CD4-positive, alpha-beta T cell treated with Interleukin-6 at 100 ng/mL for 8 hours (primary cell): ENCODE measurements at places on chromosomes 2 and 18.

DNA sequence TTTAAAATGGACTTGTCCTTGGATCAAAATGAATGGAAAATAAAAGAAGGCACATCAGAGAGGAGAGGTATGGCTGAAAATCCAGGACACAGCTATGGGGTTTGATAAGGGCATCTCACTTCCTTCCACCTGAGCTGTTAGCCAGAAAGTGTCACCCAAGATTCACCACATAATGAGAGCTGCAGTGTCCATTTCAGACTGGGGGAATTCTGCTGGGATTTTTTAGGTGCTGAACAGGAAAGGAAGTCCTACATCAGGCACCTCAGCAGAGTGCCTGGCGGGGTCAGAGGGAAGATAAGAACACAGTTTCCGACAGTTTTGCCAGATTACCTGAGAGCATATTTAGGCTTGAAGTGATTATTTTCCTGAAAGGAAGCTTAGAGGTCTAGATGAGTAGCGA, 187.6 kb upstream of the HNMT start:
- DNase-seq = no peak

GRCh38 chr2:147560810-147561535, 283.9 kb upstream of the ACVR2A start:
- no peak for DNase-seq

DNA sequence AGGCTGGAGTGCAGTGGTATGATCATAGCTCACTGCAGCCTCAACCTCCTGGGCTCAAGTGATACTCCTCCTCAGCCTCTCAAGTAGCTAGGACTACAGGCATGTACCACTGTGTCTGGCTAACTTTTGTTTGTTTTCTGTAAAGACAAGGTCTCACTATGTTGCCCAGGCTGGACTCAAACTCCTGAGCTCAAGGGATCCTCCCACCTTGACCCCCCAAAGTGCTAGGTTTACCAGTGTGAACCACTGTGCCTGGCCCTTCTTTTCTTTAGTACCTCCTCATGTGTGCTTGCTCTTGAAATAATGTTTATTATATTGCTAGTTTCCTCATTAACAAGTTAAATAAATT, 19.0 kb upstream of the COBLL1 start:
- no peak for DNase-seq

DNA sequence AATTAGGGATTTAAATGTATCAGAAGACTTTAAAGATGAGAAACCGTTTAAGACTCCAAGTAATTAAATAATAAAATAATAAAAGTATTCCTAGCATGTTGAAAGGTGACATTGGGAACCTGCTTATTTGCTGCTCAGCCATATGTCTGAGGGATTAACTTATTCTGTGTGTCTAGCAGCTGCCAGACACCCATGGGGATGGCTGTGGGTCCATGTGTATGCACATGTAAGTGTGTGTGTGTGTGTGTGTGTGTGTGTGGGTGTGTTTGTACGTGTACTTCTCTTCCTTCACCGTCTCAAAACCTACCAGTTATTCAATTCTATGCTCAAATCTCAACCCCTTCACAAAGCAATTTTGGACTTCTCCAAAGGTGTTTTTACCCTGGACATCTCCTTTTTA, 124.5 kb downstream of the SETBP1 start:
- DNase-seq = no peak

DNA sequence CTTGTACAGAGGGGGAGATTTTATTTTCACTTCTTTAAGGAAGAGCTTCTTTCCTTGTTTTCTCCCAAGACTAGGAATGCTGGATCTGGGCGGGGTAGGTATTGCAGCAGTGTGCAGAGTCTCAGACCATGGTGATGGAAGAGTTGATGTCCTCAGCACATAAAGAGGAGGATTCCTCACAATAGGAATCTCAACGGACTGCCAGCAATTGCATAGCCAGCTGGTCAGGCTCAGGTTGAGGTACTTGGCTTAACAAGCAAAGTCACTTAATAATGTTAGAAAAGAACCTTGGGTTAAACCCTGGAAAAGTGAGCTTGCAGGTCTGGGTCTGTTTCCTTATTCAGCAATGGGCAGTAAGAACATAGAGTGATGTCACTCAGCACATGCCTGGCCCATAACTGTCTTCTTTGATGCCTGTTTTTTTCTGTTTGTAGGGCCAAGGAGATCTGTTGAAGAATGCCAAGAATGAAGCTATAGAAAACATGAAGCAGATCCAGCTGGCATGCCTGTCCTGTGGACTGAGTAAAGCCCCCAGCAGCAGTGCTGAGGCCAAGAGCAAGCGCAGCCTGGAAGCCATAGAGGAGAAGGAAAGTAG, 342.1 kb downstream of the PLCL1 start:
- DNase-seq = no peak

GRCh38 chr2:69740502-69740951, 1.4 kb upstream of the ANXA4 start:
- no peak for DNase-seq
